ENCODE measurements at places on chromosomes 5 and 9.
A peak's percentile ranks its signal among the peaks of the same experiment; 100 is the strongest.

GRCh38 chr5:59346514-59346913 lies 547.0 kb downstream of the PDE4D start:
- no peak for DNase-seq

- DNase-seq = no peak
Measured at GRCh38 chr5:14145435-14146334, 2.5 kb downstream of the TRIO start.

DNA sequence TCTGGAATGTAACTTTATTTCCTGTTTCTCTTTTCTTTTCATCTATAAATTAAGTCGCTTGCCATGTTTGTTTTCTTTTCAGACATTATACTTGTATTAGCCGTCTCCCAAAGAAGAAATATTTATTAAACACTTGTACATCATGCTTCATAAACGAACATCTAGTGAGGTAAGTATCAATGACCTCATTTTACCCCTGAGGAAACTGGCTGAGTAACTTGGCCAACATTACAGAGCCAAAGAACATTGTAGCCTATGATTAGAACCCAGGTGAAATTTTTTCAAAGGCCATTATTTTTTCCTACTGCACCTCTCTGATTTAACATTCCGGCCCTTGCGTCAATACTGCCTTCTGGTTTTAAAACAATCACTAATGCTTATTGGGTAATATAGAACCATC lies 4.2 kb downstream of the FREM1 start:
- DNase-seq = no peak

DNA sequence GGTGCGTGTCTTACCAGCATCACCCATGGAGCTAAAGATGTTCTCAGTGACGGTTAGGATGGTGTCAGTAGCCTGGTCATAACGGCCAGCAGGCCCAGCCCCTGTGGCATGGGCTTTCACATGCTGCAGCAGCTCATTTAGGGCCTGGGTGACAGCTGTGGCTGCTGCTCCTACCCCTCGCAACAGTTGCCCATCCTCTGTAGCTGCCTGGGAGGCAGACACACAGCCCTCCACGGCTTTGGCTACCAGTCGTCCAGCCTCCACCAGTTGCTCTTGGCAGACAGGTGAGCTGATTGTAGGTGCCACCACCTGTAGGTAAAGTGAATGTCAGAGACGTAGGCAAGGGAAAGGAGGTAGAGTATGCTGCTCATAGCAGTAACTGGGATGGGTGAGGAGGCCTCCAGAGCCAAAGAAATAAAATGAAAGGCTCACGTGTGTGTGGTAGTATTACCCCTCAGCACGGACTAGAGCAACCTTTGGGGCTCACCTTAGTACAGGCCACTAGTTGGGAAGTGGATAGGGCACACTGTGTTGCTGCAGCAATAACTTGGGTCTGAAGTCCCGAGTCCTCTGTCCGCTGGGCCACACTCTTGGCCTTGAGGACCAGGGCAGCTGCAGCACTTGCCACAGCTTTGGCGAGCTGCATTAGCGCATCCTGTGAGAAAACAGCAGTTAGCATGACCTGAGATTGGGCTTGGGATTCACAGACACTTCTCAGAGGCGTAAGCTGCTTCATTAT lies 14.7 kb downstream of the TLN1 start:
- no peak for DNase-seq

DNA sequence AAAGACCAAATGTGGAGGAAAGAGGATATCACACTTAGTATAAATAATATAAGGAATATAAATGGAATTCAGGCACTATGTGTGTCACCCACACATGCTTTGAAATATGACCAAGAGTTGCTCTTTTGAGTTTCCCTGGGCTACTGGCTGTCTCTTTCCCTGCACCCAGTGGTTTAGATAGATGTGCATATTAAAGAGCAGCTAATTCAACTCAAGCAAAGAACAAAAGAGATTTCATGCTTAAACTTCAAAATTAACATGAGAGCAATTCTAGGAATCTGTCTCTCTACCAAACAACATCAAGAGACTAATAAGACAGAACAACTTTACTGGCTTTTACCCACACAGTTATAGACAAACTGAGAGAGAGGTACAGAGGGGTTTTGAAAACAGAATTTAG lies 38.0 kb upstream of the ITGA1 start:
- DNase-seq = no peak

- DNase-seq = no peak
Measured at GRCh38 chr5:179139936-179140235, 79.7 kb downstream of the ZNF354C start.

DNA sequence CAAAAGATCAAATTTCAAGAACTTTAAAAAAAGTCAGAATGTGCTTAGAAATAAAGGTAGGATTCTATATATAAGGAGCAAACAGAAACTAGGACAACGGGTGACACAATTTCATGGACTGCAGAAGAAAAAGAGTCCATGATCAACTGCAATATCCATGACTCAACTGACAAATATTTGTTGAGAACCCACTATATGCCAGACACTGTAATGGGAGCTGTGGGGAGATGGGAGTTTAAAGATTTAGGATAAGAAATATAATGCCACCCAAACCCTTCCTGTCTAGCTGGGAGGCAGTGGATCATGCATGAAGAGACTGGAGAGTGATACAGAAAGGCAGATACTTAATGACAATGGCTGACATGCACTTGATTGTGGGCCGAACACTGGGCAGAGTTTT lies 27.6 kb upstream of the CCDC112 start:
- DNase-seq = no peak

DNA sequence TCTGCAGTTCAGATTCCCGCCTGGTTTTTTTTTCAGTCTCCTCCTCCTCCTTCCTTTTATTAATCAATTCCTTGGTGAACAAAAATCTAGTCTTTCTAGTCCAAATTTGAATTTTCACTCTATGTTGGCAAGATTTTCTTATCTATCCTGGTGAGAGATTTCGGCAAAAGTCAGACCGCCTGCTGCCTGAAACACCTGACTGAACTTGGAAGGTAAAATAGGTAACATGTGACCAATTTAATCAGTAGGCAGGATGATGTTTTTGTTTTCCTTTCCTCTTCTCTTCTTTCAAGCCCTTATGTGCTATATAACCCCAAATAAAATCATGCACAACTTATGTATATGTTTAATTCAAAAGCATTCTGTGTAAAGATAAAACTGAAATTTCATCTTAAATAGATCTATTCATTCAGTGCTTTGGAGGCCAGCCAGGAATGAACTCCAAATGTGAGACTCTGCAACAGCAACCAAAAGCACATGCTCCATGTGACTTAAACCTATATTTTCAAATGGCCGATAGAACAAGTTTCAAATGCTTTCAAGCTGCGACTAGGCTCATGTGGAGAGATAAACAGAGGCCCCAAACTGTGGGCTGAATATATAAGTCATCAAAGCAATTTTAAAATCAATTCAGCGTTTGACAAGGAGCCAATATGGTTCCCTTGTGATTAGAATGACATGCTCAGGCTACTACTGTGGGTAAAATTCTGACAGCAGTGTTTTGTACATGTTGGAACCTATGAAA lies 100.4 kb upstream of the SEMA6A start:
- DNase-seq = peak; percentile 18

Measured in thyroid gland (tissue), 4 donors.